ENCODE measurements at places on chromosomes 5 and 9. TPM values are rescaled to one million over a fixed set of nuclear protein-coding genes. Genes with fewer than 3 reads are reported as not detected.

DNA sequence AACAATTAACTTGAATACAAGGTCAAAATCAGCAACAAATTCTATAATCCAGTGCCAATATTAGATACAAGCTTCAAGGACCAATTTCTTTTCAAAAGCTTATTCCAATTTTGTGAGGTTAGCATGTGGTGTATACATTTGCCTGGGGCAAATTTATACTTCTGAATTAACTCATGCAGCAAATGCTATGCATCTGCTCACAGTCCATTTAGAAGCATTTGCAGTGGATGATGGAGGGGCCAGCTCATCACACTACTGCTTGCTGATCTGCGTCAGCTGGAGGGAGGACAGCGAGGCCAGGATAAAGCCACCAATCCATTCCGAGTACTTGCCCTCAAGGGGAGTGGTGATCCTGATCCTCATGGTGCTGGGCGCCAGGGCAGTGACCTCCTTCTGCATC is 474.3 kb upstream of the KIF2A start:
- no peak for DNase-seq

DNA sequence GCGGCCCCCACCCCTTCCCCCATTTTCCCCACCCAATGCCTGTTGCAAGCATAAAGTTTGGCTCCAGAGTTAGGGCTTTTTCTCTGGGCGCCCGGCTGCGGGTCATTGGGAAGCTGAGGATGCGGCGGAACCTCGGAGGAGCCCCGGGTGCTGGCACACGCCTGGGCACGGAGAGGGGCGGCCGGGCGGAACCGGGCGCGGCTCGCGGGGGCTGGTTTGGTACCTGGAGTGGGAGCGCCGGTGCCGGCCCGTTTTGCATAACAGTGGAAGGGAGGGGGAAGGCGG is 1.2 kb downstream of the PPARGC1B start:
- DNase-seq, result no peak

DNA sequence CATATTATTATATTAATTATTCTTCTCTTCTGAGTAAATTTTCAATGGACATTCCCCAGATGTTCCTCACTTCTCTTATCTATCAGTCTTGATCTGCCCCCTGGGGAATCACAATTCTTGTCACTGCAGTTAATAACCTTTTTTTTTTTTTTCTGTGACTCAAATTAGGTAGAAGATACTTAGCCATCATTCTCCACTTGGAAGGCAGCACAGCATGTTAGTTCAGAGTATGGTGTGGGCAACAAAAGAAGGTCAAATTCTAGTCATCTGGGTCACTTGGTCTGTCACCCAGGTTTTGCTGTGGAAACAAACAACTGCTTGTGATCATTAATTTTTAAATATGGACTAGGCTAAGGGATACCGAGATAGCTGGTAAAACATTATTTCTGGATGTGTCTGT is 8.1 kb upstream of the MOB3B start:
- no peak for DNase-seq

DNA sequence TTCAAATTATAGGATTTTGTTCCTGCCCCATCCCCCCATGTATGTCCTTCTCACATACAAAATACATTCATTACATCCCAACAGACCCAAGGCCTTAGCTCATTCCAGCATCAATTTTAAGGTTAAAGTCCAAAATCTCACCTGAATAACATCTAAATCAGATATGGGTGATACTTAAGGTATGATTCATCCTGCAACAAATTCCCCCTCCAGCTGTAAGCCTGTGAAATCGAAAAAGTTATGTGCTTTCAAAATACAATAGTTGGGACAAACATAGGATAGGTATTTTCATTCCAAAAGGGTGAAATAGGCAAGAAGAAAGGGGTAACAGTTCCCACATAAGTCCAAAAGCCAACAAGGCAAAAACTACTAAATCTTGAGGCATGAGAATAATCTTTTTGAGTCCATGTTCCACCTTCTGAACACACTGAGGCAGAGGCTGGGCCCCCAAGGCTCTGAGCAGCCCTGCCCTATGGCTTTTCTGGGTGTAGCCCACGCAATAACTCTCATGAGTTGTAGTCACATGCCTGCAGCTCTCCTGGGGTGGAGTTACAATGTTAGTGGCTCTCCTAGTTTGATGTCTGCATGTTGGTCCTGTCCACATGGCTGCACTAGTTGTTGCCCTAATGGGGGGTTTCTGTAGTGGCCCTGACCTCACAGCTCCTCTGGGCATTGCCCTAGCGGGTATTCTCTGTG is 243.9 kb upstream of the SMARCA2 start:
- no peak for DNase-seq

DNA sequence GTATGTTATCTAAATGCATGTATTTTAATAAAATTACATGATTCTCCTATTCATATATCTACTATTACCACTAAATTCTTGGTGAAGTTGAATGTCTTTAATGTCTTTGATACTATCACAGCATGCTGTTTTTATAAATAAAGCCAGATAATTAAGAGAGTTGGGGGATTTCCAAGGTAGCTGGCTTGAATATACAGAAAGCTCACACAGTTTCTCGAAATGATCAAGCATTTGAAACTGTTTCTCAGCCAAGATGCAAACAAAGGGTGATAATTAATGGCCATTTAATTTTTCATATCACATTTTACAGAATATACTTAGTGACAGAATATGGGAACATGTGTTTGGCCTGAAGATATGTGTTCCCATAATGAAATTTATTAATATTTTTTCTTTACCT is 145.6 kb upstream of the CDH12 start:
- DNase-seq, result no peak

- DNase-seq, result no peak
These were observed 42.9 kb downstream of the DAPK1 start for GRCh38 chr9:87540444-87541105.

DNA sequence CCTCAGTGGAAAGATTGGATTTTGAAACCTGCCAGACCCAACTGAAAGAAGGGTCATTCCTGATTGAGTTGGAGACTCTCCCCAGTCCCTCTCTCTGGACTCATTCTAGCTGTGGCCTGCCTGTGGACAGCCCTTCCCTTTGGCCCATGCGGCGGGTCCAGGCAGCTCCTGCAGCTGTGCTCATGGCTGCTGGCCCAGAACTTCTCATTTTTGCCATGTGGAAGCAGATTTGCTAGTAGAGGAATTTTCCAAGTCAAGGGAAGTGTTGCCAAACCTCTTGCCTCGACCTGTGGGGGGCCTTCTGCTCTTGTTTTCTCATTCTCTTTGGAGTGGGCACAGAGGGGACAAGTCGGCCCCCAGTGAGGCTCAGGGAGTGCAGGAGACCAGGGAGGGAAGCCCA is 89.2 kb downstream of the ANKRD33B start:
- DNase-seq, result no peak

DNA sequence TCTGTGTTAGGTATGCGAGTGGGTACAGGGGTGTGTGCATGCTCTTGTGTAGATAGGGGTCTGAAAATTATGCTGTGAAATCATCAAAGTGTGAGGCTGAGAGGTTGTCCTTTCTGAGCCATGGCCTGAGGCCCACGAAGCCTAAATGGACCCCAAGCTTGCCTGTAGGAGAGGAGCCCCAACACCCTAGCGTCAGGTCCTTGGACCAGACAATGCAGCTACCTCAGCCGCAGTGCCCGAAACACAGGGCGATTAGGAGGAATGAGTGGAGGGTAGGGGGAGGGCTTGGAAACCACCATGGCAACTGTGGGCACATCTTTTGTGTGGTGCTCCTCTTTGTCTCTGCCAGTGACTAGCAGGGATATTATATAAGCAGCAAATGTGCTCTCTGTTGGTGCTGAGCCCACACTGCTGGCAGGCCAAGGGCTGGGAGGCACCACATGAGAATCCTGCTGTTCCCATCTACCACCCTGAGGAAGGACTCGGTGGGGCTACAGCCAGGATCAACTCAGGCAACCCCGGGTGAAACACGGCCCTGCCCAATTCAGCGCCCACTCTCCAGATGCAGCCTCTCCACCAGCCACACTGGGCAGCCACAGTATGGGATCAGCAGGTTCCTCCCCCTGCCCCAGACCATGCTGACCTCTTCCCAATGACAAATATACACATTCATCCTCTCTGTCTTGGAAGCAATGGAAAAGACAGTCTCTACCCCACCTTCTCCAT is 84.6 kb upstream of the FSTL4 start:
- DNase-seq, result no peak

DNA sequence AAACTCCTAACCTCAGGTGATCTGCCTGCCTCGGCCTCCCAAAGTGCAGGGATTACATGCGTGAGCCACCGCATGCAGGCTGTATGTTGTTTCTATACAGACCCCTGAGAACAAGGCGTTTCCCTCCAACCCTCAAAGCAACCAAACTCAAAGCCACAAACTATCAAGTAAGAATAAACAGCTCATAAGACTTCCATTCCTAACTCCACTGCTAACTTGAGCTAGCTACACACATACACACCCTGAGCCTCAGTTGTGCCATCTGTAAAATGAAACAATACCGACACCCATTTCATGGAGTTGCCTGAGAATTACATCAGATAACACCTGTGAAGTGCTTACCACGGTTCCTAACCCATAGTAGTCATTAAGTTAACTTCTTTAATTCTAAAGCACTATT is 70.8 kb downstream of the SERINC5 start:
- no peak for DNase-seq

- no peak for DNase-seq
These were observed 34.0 kb downstream of the PDGFRB start for GRCh38 chr5:150121448-150122157.

GRCh38 chr9:90147426-90147825 is 495.2 kb downstream of the DIRAS2 start:
- DNase-seq, result no peak

- DNase-seq, result no peak
These were observed 71.8 kb downstream of the SMARCA2 start for GRCh38 chr9:2086971-2087370.

- DNase-seq, result no peak
These were observed 81.8 kb upstream of the MAMDC2 start for GRCh38 chr9:69961843-69962242.

DNA sequence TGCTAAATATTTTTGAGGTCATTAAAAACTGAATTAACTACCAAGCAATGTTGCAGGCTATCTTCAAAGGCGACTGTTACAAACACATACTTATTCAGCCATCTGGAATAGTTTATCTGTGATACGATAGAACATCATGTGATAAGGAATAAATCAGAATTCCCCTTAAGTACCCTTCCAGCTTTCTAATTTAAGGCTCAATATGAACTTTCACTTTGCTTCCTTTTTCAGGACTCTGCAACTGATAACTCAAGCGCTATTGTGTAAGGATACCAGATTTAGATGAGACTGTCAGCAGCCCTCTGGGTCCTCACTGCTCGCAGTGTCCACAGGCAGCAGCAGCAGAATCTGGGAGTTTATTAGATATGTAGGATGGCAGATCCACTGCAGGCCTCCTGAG is 416.3 kb downstream of the SPATA31D1 start:
- DNase-seq, result no peak

GRCh38 chr5:80960531-80961375 is 590 bp downstream of the RASGRF2 start:
- no peak for DNase-seq

CATSPER3 gene
- not detected for total RNA-seq

NOXA1 gene
- 2.1 TPM for total RNA-seq

GNA14 gene
- 0.10 TPM for total RNA-seq

RIGI gene
- 28.6 TPM for total RNA-seq

TMEM215 gene
- not detected for total RNA-seq

NCBP1 gene
- total RNA-seq, result 40.5 TPM

N4BP3 gene
- 2.6 TPM for total RNA-seq

HK3 gene
- total RNA-seq, result 0.17 TPM

Data from renal cortical epithelial cell (primary cell).